ENCODE measurements at places on chromosomes 11 and 22. TPM values are rescaled to one million over a fixed set of nuclear protein-coding genes. Genes with fewer than 3 reads are reported as not detected.
A peak's percentile ranks its signal among the peaks of the same experiment; 100 is the strongest.

GRCh38 chr22:20222764-20223420 lies 45.2 kb downstream of the RTN4R start:
- DNase-seq: no peak

GRCh38 chr11:71996946-71997345 lies 1.8 kb upstream of the IL18BP start:
- DNase-seq: peak; percentile 41

- DNase-seq: peak; percentile 33
These were observed 47.1 kb upstream of the SYT13 start for GRCh38 chr11:45333001-45333971.

GRCh38 chr11:69376155-69377028 lies 82.4 kb downstream of the MYEOV start:
- peak; percentile 73 for DNase-seq

- DNase-seq: no peak
These were observed 2.9 kb downstream of the MGAT3 start for GRCh38 chr22:39459681-39460080.

- DNase-seq: peak; percentile 39
These were observed 20.5 kb downstream of the MRE11 start for GRCh38 chr11:94472916-94473799.

DNA sequence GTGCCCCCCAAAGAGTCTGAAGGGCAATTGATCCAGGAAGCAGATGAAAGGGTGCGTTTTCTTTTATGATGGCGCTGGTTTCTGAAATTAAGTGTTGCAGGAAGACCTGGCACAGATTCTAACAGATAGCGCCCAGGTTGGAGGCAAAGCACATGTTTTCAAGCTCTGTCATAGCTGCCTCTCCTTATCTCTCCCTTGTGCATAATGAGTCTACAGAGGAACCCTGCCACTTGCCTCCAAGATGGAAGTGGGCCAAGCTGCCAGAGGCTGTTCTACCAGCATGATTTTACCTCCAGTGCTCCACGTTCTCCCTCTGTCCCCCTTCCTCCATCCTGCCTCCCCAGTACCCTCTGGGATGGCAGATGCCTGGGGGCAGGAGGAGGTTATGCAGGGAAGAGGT lies 30.0 kb upstream of the TLCD5 start:
- no peak for DNase-seq

DNA sequence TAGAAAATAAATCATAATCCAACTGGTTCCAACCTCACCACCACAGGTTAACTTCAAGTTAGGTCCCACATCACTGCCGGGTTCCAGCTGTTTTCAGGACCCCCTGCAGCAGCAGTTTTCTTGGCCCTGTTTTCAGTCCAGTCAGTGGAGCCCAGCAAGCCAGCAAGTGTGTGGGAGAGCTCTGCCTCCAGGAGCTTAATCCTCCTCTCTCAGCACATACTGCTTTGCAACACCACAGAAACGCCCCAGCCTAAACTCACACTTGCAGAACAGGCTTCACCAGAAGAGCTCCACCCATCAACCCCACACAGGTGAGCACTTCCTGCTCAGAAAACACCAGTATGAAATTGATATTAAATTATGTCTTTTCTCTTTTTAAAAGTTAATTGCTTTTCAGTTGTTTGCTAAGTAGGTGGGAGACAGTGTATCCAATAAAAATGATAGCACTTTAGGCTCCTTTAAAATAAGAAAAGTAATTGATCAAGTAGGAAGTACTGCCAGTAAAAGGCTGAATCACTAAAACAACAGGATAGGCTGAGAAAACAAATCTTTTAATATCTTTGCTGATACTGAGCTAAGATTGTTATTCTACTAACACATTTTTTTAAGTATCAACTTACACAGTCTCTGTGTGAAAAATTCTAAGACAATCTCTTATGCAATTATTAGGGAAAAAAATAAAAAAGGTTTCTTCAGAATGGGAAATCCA lies 81.5 kb upstream of the TP53AIP1 start:
- DNase-seq: peak; percentile 92

- DNase-seq: no peak
These were observed 36.1 kb upstream of the ANKK1 start for GRCh38 chr11:113351480-113351879.

GRCh38 chr11:102510439-102511135 lies 20.0 kb downstream of the MMP7 start:
- no peak for DNase-seq

- no peak for DNase-seq
These were observed 60.1 kb downstream of the RAB30 start for GRCh38 chr11:83011333-83012167.

DNA sequence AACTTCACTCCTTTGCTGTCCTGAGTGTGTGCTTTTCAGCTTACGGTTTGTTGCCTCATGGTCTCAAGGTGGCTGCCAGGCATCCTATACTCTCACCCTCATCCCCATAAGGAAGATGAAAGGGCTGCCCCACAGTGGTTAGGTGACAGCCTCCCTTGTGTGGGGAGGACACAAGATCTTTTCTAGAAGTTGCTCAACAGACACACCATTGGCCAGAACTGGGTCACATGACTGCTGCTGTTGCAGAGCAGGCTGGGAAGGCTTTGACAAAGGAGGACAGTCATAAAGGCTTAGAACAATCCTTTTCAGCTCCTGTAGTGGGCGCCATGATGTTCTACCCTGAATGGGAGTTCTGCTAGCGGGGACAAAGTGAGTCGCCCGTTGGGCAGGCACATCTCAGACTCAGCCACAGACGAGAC lies 69.7 kb upstream of the RASD2 start:
- DNase-seq: no peak

DNA sequence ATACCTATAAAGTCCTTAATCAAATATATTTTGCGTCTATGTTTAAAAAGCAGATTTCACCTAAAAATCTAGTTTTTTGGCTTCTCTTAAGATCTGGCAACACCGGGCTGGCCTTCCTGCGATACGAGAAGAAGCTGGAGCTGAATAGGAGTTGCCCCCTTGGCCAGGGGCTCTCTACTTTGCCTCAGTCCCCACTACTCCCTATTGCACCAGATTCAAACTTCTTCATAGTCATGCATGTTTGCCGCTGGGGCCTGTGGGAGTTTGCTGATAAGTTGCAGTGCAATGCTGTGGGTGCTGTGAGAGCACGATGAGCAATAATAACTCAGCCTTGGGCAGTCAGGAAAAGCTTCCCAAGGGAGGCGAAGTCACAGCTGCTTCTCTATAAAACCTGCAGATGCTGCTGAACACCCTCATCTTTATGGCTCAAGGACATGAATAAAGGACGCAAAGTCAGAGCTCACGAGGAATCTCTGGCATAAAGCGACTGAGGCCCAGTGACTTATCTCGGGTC lies 15.2 kb upstream of the EIF3D start:
- DNase-seq: no peak

DNA sequence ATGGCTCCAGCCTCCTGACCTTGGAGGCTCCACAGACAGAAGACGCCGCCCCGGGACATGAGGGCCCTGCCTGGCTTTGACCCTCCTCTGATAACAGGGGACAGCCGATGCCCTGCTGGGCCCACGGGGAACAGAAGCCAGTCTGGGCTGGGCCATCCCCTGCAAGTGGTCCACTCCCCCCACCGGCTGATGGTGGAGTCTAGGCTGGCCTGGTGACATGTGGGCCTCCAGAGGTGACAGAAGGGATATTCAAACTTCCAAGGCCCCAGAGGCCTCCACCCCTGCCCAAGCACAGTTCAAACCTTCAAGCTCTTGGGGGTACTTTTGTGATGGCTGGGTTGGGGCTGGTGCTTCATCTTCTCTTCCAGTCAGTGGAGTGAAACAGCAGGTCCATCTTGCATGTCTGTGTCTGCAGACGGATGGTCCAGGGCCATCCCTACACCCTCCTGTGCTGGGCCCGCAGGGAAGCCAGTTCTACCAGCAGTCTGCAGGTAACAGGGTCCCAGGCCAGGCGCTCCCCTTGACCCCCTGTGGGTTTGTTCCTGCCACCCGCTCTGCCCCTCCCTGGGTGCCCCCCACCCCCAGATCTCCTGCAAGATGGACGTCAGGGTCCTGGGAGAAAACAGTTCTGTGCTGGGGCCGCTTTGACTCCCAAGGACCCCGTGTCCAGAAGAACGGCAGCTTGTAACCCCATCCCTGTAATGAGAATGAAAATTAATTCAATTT lies 929.9 kb downstream of the BRD1 start:
- DNase-seq: no peak

Gene CSNK2A3
- total RNA-seq: not detected

Gene CARD16
- total RNA-seq: 53.0 TPM

Gene MMP11
- total RNA-seq: 2.0 TPM

Gene KCTD14
- 4.3 TPM for total RNA-seq

All from mucosa of descending colon (tissue), 3 donors.